ENCODE measurements at places on chromosomes 2 and 18. TPM values are rescaled to one million over a fixed set of nuclear protein-coding genes. Genes with fewer than 3 reads are reported as not detected.

The HIBCH gene
- 6.8 TPM for total RNA-seq

The RGPD5 gene
- 0.81 TPM for total RNA-seq

The ITSN2 gene
- total RNA-seq, result 14.7 TPM

The SLC4A3 gene
- total RNA-seq, result 0.75 TPM

The ALK gene
- not detected for total RNA-seq

The OXER1 gene
- not detected for total RNA-seq

The LYG2 gene
- total RNA-seq, result not detected

The MAPRE2 gene
- 27.0 TPM for total RNA-seq

The LYPD6 gene
- total RNA-seq, result 12.2 TPM

The CHST9 gene
- not detected for total RNA-seq

- DNase-seq, result no peak
These were observed 24.7 kb upstream of the MBP start for GRCh38 chr18:77157312-77157711.

DNA sequence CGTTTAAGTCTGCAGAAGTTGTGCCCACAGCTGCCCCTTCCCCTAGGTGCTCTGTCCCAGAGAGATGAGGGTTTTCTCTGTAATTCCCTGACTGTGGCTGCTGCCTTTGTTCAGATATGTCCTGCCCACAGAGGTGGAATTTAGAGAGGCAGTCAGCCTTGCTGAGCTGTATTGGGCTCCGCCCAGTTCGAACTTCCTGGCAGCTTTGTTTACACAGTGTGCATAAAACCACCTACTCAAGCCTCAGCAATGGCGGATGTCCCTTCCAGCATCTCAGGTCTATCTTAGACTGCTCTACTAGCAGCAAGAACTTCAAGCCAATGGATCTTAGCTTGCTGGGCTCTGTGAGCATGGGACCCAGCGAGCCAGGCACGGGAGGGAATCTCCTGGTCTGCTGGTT lies 48.1 kb downstream of the LHCGR start:
- no peak for DNase-seq

GRCh38 chr2:99562516-99562915 lies 72.7 kb upstream of the REV1 start:
- no peak for DNase-seq

DNA sequence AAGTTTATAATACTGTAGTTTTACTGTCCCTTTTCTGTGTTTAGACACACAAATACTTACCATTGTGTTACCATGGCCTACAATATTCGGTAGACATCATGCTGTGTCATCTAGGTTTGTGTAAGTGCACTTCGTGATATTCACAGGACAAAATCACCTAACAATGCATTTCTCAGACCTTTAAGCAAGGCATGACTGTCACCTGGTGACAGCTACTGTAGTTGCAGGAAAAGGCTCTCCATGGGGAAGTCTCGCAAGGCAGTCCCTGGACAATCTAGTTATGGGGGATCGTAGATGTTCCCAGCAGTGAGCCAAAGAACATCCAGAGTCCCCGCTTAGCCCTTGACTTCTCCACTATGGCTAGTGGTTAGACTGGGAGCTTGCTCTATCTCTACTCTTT lies 73.1 kb downstream of the EIF2AK3 start:
- peak; percentile 14 for DNase-seq

DNA sequence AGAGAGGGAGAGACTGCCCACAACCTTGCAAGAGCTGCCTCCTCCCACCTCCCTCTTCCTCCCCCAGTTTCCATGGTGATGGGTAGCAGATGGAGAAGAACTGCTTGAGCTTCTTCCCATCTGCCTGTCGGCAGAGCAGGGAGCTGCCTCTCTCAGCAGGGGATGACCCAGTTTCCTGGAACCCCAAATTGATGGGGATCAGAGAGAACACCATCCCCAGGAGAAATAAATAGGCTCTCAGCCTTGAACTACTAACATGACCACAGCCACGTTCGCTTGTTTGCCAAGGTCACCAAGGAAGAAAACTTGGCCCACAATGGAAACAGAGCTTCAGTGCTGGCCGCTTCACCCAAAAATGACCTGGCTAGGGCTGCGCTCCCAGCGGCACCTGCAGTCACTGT lies 82.2 kb downstream of the ADD2 start:
- DNase-seq, result no peak

GRCh38 chr2:127598711-127599110 lies 47.2 kb upstream of the GPR17 start:
- no peak for DNase-seq

- DNase-seq, result no peak
These were observed 228.0 kb downstream of the IKZF2 start for GRCh38 chr2:212923393-212923792.

DNA sequence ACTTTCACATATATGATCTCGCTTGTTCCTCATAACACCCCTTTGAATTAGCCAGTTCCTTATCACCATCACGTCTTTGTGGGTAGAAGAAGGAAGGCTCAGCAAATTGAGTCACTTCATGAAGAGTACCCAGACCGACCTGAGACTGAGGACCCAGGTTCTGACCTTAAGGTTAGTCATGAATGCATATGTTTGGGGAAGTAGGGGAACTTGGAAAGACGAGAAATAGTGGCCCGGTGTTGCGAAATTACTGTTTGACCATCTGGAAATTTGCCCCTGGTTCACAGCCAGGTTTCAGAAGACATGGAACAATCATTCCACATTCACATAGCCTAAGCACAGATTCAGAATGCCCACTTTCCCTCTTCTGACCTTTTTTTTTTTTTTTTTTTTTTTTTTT lies 59.8 kb downstream of the MEIS1 start:
- DNase-seq, result no peak

DNA sequence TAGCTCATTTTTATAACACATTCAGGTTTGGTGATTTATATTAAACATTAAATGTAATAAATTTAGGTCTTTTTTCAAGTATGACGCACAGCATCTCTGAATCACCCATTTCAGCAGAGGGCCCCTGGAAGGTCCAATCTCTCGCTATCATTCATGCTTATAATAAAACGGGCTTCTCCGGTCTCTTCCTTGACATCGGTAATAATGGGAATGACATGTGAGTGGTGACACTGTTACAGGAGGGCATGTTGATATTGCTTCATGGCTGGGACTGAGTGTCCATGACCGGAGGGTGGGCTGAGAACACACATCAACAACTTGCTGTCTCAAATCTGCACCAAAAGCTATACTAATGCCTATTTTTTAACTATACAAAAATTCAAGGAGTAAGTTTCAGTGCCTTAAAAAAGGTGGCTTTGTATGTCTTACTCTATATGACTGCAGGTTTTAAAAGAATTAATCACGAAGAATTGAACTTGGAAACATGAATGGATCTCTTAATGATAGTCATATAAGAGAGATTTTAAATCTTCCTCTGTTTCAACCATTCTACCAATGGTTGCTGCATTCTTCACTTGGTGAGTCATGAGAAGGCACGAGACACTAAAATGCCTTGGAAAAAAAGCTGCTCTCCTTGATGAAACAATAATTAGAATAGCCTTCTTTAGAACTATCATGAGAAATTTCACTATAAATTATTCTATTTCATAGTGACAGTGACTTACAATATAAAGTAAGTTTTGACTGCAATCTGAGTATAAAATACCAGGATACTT lies 101.9 kb upstream of the NRP2 start:
- DNase-seq, result no peak

GRCh38 chr2:3457524-3458395 lies 61.6 kb downstream of the ADI1 start:
- DNase-seq, result no peak

- DNase-seq, result no peak
These were observed 739 bp downstream of the SIX2 start for GRCh38 chr2:45008296-45009129.

DNA sequence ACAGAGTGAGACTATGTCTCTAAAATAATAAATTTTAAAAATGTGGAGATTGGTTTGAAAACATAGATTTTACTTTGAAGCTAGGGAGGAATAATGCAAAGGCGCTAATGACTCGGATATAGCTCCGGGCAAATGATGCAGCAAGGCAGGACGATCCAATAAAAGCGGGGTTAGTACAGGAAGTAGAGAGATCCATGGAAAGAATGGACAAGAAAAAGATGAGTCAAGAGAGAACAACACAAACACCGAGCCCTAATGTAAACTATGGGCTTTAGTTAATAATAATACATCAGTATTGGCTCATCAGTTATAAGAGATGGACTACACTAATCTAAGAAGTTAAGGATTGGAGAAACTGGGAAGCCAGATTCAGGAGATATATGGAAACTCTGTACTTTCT lies 74.5 kb downstream of the QPCT start:
- DNase-seq, result no peak

- DNase-seq, result no peak
These were observed 26.8 kb downstream of the MRPL35 start for GRCh38 chr2:86226070-86226469.

- DNase-seq, result no peak
These were observed 41.6 kb downstream of the GPR155 start for GRCh38 chr2:174445248-174445647.

GRCh38 chr2:185404578-185404977 lies 334.0 kb upstream of the FSIP2 start:
- no peak for DNase-seq

- peak; percentile 95 for DNase-seq
These were observed 72.6 kb downstream of the NRP2 start for GRCh38 chr2:205754924-205755321.

DNA sequence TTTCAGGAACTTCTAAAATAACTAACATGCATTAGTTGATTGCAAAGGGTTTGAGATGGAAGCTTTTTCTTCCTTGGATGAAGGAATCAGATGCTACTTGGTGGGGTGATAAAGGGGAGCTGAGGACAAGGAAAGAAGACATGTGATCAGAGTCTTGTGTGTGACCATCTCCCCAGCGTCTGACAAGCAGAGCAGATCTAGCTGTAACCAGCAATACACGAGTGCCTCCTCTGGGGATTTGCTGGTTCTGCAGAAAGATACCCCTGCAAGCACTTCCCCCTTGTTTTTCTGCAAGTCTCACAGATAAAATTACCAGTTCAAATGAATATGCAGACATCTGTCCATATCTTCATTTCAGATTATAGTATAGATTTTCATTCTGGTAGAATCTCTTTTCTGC lies 2.7 kb downstream of the CDH7 start:
- DNase-seq, result peak; percentile 29

GRCh38 chr2:39786761-39787522 lies 7.9 kb upstream of the THUMPD2 start:
- no peak for DNase-seq

DNA sequence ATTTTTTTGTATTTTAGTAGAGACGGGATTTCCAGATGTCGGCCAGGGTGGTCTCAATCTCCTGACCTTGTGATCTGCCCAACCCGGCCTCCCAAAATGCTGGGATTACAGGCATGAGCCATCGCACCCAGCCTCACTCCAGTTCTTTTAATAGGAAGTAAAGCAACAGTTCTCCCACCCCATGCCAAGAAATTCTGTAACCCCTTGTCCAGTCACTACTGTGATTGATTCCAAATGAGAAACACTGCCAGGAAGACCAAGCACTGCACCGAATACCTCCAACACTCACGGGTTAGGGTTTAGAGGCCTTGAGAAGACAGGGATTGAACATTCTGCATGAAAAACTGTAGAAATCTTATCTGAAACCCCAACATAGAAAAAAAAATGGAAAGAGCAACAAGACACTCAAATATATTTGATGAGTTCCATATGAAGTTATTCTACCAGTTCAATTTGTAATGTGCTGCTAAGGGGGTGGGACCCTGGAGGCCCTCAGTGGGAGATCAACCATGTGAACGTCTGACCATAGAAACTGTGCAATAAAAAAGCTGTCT lies 48.2 kb upstream of the BIN1 start:
- DNase-seq, result no peak

Measured in Caki2 (cell line).